Stimulated activated CD8-positive, alpha-beta memory T cell treated with anti-CD3 and anti-CD28 coated beads, Interleukin-15, amount 100 ng/mL, for 24 hours (primary cell): ENCODE measurements at places on chromosomes 1 and 21.
A peak's percentile ranks its signal among the peaks of the same experiment; 100 is the strongest.

- DNase-seq = no peak
These were observed 64.2 kb downstream of the ACOT7 start for GRCh38 chr1:6329396-6329795.

DNA sequence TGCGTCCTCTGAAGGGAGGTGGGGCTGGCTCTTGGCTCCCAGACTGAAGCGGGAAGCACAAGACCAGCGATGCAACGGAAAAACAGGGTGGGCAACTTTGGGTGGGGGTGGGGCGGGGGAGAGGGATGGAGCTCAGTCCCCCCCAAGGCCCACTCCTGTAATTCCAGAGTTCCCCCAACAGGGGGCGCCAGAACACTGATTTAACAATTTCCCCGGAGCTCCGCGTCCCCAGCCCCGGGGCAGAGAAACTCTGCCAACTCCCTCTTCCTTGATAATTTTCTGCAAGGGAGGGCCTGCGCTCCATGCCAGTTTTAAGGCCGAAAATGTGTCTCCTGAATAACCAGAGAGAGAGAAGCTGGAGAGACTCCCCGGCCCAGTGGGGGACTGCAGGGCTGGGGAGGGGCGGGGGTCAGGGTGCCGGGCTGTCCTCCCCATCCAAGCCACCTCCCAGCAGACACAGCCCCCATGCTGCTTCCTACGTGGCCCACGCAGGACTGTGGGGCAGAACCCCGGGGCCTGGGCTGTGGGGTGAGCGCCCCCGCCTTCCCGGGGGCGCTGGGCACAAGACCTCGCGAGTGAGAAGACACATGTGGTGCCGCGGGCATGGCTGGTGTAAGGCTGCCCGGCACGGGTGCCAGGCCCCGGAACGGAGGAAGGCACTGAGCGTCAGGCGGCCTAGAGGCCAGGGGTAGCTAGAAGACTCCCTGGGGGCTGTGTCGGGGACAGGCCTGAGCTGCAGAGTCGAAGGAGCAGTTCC, 51.4 kb downstream of the KIF21B start:
- DNase-seq = peak; percentile 27

DNA sequence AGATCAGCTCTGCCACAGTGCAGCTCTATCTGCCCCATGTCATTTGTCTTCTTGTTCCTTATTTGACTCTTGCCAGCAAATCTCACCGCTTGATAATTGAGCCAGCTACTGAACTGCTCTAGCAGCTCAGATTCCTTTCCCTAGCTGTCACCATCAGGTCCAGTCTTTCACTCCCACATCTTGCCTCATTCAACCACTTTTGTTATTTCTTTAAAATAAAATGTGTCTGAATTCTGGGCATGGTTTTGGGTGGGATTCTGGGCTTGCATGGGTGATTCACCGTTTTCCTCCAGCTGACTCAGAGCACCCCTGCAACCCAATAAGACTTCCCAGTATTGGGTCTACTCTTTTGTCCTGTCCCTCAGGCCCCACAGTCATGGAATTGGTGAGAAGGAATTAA, 215.7 kb downstream of the DSCAM start:
- DNase-seq = no peak

- no peak for DNase-seq
These were observed 34.5 kb upstream of the C21orf91 start for GRCh38 chr21:17853393-17854275.

- DNase-seq = no peak
These were observed 130.8 kb downstream of the HMCN1 start for GRCh38 chr1:185864889-185865517.

DNA sequence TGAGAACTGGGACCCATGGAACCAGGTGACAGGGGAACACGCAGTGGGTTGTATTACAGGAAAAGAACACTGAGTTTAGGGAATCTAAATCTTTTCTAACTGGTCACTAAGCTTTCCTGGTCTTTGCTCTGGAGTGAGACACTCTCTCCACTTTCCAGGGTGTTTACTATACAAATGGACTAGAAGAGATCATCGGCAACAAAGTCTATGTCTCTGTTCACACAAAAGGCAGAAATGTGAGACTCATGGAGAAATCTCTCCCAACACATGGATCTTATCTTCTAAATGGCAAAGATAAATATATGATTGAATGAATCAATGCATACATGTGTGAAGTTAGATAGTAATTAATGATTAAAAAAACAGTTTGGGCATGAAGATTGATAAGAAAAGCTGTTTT, 101.6 kb upstream of the DPT start:
- no peak for DNase-seq

- DNase-seq = no peak
These were observed 33.7 kb downstream of the WNT9A start for GRCh38 chr1:227913764-227914721.

- DNase-seq = no peak
These were observed 342.2 kb downstream of the CAMTA1 start for GRCh38 chr1:7127322-7128075.

GRCh38 chr21:45138199-45139002, 64.0 kb downstream of the ADARB1 start:
- DNase-seq = peak; percentile 53

DNA sequence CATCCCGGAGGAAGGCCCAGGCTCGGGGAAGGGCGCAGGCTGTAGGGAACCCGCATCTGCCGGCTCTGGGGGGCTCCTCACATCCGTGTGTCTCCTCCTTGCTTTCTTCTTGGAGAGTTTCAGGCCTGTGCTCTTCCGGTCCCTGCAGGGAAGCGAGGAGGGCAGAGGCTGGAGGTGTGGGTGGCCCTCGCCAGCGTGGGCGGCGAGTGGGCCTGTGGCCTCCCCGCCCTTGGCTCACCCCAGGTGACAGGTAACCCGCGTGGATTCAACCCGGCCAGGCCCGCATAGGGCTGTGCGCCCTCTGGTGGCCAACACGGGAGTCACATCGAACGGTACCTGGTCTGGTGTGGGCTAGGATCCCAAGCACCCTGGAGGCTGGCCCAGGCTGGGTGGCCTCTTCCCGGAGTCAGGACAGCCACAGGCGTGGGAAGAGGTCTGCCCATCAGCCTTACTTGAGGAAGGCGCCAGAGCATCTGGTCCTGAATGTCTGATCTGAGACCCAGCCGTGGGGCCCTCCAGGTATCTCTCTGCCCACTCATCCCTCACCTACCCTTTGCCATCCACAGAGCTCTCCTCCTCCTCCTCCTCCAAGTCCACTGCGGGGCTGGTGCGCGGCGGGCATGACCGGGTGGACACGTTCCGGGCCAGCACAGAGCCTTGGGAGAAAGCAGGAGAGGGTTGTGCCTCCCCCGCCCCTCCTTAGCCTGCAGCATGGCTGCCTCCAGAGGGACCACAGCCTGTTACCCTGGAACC, 9.6 kb upstream of the TNFRSF25 start:
- no peak for DNase-seq

GRCh38 chr1:211347077-211347844, 20.6 kb downstream of the TRAF5 start:
- DNase-seq = no peak

- no peak for DNase-seq
These were observed 17.5 kb upstream of the ECE1 start for GRCh38 chr1:21307663-21308305.

GRCh38 chr1:95685081-95685480, 451.1 kb downstream of the RWDD3 start:
- DNase-seq = no peak

- DNase-seq = no peak
These were observed 327.6 kb downstream of the DPYD start for GRCh38 chr1:97593192-97593591.

DNA sequence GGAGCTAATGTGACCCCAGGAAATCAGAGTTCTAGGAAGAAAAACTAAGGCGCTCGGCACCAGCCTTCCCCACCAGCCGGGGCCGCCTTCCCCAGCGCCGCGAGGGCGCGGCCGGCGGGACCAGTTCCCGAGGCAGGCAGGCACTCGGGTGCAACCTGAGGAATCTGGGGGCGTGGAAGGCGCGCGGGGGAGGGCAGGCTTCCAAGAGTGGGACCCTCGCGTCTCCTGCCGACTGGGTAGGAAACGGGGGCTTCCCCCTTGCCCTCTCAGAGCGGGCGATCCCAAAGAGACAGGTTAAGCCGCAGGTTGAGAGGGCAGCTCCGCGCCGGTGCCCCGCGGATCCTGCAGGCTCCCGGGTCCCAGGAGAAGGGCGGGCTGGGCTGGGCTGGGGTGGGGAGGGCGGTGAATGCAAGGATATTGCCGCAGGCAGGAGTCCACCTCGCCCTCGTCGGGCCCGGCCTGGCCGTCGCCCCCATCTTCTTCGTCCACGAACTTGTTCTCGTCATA, 431 bp downstream of the ARPC5 start:
- DNase-seq = no peak

GRCh38 chr1:153350321-153350957, 1.8 kb upstream of the PGLYRP4 start:
- DNase-seq = no peak

DNA sequence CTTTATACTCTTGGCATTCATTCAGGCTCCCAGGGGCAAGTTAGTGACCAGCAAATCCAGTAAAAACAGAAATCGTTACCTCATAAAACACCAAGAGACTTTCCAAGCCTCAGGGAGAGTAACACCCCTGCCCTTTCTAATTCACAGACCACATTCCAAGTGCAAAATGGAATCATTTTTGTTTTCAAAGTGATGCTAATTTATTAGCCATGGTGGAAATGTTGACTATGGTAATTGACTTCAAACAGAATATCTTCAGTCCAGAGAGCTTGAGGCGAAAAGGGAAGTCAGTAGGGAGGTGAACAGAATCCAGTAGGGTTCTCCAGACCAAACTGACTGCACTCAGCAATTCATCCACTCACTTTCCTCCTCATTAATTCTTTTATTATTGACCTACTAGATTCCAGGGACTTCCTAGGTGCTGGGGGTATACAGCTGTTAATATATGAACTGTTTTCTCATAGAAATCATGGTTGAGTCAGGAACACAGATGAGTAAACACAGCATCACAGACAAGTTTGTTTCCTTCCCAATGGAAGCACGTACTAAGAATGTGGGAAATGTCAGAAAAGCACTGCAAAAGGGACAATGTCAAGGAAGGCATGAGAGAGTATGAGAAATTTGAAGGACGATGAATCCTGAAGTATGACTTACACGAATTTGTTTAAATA, 388.5 kb upstream of the C1orf87 start:
- no peak for DNase-seq

DNA sequence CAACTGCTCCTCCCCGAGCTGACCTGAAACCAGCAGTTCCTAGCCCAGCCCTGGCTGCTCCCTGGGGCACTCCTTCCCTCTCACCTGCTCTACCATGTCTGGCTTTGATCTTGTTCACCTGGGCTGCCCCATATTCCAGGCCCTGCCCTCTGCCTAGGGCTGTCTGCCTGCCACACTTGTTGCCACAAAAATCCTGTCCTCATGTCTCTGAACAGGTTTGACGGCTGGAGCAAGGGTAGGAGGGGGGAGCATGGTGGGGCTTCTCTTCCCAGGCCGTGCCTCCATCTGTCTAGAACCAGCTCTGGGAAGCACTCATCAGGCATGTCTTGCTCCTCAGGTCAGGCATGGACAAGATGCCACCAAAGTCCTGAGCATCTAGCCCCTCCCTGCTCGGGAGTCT, 44.3 kb upstream of the WNT2B start:
- no peak for DNase-seq

DNA sequence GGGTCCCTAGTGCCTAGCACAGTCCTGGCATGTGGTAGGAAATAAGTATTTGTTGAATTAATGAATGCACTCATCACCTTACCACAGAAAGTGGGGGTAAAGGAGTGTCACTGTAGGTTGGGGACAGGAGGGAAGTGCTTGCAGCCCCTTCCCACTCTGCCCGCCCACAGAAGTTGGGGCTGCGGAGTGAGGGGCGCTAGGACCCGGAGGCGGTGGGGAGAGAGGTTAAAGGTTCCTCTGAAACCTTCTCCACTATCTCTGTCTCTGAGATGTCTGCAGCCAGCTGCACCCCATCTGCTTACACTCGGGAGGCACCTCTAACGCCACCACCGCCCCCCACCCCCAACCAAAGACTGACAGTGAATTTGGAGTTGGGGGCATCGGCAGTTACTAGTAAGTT, 1.4 kb upstream of the WNT2B start:
- DNase-seq = no peak

DNA sequence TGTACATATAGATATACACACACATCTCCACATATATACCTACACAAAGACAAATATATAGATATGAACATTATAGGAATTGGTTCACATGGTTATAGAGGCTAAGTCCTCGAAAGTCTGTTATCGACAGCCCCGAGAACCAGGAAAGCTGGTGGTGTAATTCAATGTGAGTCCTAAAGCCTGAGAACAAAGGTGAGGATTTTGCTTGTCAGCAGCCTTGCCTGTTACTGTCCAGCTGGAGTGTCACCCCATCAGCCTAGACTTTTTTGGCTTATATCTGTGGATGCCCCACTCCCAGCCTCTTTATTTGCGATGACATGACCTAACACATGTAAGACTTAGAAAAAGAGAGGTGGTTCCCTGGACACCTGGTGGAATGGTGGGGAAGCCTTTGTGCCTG, 97.0 kb downstream of the GIPC2 start:
- no peak for DNase-seq

DNA sequence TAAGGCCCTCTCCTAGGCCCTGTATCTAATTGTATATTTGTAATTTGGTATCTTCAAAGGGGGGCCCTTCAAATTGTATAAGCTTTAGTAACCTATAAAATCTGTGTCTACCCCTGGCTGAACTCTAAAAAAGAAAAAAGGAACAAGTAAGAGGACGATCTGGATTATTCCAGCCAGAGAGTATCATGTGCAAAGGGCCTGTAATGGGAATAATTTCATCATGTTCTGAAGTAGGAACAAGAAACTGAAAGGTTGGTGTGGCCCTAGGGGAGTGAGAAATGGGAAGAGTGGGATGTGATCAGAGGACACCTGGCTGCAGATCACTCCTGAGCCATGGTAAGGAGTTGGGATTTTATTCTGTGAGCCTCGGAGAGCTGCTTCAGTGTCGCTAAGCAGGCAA, 14.7 kb downstream of the PTAFR start:
- no peak for DNase-seq

DNA sequence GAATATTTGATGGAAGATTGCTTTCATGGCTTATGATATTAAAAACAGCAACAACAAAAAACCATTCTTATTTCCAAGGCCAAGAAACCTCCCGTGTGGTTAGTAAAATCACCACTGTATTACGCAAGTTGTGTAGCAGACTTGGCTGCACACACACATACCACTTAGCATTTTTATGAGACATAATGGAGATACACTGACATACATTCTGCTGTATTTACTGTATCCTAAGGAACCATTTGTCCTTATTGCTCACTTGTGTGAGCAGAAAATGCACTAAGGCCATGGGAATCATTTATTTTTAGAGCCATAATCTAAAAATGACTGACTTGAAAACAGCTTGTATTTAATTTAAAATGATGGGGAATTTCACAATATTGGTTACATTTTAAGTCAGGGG, 584 bp upstream of the C1orf141 start:
- no peak for DNase-seq

DNA sequence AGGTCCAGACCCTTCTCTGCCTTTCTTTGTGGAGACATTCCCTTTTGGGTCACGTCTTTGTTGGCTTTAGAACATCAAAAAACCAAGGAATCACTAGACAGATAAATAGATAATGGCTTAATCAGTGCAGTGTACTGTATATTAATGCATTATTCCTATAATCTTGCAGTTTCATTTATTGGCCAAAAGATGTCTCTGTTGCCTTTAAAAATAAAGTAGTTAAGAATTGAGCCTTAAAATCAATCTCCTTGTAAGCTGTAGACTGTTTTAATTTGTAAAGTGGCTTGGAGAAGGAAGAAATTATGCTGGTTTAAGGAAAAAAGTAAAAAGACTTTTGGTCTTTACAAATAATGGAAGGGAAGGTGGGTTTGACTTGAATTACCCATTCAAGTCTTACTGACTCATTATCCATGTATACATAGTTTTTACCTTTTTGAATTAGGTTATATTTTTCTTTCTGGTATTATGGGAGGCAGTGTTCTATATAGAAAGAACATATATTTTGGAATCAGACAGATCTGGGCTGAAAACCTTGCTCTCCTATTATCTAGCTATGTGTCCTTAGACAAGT, 84.6 kb downstream of the VPS13D start:
- no peak for DNase-seq
